ENCODE measurements at places on chromosomes 4 and X.

GRCh38 chrX:74272230-74272629 is 31.8 kb upstream of the ZCCHC13 start:
- DNase-seq, result no peak

- DNase-seq, result no peak
These were observed 18.1 kb upstream of the APBB2 start for GRCh38 chr4:41232406-41232805.

DNA sequence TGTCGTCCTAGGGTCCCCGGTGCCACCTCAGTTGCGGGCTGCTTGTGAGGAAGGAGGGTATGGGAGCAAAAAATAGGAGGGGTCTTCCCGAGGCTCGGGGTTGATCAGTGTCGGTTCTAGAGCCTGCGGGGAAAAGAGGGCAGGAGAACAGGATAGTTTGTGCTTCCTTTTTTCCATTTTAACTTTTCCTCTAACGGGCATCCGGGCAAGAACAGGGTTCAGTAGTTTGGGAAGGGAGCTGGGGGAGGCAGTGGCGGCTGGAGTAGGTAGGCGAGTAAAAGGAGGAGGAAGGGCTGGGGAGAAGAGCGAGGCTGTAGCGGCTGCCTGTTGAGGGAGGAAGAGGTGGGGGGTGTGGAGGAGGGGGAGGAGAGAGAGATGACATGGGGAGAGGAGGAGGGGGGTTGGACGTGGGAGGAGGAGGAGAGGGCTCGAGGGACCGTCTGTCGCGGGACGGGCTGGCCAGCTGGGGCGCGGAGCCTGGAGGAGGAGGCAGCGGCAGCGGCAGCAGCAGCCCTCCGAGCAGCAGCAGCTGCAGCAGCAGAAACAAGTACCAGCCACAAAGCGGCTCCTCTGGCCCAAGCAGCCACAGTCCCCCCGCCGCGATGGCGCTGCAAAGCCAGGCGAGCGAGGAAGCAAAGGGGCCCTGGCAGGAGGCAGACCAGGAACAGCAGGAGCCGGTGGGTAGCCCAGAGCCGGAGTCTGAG is at the start of gene SLC16A2:
Gene SLC16A2 (plus strand): TSS at position 458 of the 704 bp plus-strand sequence. CDS start 145 bp downstream, at position 603.
- DNase-seq, result peak; percentile 85

GRCh38 chr4:88975958-88976774 is 80.8 kb downstream of the FAM13A start:
- no peak for DNase-seq

- no peak for DNase-seq
These were observed 67.1 kb upstream of the MYOZ2 start for GRCh38 chr4:119068529-119068962.

GRCh38 chrX:21907260-21907659 is 33.2 kb upstream of the SMS start:
- peak; percentile 64 for DNase-seq

GRCh38 chrX:30951003-30951402 is 61.9 kb upstream of the TAB3 start:
- no peak for DNase-seq

DNA sequence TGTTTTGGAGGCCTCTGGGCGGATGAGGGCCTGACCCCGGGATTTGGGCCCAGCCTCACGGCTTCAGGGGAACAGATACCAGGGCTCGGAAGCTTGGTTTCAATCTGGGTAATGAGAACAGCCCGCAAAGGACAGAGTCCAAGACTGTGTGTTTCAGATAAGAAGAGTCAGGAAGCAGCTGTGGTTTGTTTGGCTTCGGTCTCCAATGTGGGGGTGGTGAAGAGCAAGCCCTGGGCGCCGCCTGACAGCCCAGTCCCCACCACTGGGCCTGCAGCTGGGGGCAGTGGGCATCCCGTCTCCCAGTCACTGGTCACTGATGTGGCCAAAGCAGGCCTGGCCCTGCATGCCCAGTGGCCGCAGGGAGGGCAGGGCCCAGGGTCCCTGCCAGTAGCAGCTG is 9.1 kb downstream of the WFS1 start:
- no peak for DNase-seq

GRCh38 chr4:165966833-165967232 is 93.8 kb downstream of the TLL1 start:
- no peak for DNase-seq

DNA sequence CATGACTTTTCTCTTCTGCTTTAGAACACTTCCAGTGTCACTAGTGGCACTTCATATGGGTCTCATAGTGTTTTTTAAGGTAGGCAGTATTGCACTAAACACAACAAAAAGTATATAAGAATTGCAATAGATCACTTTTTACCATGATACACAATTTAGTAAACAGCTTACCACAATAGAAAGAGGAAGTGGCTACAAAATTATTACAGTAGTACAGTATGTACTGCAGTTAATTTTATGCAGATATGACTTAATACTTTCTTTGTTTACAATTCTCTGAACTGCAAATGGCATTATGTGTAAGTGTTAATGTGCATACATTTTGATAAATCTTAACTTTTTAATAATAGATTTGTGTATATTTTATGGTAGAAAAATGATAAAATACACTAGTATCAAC is 157.3 kb downstream of the RRAGB start:
- no peak for DNase-seq

GRCh38 chr4:148103597-148104355 is 338.4 kb downstream of the NR3C2 start:
- no peak for DNase-seq

DNA sequence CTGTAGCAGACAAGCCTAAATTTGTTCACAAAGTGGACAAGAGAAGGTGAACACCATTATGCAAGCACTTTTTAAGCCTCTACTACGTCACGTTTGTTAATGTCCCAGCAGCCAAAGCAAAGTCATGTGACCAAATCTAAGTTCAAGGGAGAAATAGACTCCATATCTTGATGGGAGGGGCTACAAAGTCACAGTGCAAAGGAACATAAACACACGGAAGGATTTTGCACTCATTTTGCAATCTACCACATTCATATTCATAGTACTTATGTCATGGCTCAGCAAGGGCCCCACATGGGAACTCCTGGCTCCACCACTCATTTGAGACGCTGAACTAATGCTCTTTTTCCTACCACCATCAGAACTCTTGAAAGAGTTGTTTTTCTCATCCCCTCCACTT is 139.0 kb upstream of the JADE1 start:
- no peak for DNase-seq

DNA sequence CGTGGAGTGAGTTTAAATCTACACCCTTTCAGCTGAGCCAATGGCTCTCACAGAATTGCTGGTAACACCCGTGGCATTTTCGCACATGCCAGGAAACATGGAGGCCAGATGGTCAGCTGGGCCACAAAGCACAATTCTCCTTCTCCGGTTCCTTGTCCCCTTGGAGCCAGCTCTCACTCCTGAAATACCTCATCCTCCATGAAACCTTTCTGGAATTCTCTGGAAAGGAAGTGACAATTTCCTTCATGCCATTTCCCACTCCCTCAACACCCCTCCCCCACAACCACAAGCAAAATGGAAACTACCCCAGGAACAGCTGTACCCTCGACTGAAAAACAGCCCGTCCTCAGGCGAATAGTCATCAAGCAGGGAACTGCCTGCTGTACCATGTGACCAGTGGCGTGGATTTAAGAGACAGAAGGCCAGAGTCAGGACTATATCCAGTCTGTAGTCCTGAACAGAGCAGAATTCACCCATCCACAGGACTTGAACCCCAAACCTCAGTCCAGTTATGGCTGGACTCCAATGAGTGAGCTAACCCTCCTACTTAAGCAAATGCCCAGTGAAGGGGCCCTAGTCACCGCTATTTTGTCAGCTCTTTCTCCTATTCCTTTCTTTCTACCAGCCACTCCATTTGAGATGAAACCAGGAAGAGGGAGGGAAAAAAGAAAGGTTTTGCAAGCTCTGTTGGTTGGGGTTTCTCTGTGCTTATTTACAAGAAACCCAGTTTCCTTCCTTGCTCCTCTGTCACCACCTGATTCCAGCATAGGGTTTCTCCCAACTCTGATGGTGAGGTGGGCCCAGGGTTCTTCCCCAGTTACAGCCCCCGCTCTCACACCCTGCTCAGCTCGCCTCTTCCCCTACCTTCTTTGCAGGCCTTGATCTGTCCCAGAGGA is 24.5 kb downstream of the ELF4 start:
- peak; percentile 57 for DNase-seq

DNA sequence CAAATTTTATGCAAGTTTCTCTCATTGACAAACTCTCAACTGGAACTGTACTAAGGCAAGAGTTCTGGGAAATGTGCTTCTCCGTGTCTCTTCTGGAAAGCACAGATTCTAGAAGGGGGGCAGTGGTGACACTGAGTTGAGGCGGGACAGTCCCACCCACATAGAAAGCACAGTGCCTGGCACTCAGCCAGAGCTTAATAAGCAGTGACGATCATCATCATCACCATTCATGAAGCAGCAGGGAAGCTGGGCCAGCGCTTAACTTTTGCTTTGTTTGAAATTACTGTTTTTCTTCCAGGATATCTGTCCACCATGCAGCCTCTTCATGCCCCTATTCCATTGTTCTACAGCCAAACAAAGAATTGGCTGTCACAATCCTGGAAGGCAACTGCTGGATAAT is 60.3 kb downstream of the BEND2 start:
- DNase-seq, result no peak

DNA sequence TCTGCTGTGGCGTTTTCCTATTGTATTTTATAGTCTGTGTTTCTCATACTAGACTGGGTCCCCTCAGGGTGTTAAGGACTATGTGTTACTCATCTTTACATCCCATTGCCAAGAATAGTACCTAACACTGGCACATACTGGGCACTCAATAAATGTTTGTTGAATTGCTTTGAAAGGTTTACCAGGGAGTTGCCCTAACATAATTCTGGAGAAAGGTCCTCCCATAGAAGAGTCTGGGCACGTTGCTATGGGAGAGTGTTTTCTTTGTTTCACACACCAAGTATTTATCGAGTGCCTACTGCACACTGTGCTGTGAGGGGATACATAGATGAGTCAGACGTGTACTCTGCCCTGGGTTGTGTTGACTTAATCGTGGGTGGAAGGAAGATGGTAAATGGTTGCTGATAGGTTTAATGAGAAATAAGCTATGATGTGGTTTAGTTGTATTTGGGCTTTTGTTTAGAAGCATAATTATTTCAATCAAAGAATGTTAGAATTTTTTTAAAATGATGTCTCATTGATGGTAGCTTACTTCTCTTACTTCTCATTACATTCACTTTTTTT is 42.9 kb downstream of the AFF1 start:
- DNase-seq, result peak; percentile 68

GRCh38 chr4:83932750-83933391 is 397.0 kb downstream of the GPAT3 start:
- DNase-seq, result no peak

DNA sequence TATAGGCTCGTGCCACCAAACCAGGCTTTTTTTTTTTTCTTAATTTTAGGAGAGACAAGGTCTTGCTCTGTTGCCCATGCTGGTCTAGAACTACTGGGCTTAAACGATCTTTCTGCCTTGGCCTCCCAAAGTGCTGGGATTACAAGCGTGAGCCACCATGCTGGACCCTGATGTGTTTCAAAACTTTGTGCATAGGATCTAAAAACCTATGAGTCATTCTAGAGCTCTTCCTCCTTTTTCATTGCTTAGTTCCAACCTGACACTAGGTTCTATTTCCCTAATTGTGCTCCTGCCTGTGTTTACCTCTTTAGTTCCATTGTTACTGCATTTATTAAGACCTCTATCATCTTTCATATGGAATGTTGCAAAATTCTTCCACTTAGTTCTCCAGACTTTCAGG is 57.3 kb downstream of the HPGD start:
- DNase-seq, result no peak

DNA sequence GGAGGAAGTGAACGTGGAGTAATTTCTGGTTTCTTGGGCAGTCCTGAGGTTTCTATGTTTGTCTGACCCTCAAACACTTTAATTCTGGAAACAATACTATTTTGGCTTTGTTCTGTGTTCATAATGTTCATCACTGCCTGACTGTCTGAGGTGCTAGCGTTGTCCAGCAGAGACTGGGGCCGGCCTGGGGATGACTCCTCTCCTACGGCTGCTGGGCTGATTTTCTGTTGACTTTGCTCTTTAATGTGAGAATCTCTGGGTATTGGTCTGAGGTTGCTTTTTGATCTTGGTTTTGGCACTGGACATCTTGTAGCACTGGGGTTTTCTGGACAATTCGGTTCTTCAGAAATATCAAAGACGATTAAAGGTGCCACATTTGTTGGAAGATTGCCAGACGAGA is 75.8 kb downstream of the RPS3A start:
- DNase-seq, result no peak

DNA sequence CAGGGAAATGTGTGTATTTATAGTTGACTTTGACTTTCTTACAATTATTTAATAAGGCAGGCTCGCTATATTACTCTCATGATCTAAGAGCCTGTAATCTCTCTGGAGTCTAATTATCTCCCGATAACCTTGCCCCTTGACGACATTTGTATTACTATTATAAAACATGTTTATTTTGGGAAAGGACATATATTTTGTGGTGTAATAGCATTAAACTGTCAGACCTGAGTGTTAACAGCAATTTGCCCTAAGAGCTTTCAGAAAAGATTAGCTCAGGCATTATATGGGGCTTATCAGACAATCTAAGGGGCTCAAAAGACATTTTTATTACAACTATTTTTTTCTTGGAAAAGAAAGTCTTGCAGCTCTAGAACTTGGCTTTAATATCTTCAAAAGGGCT is 427.9 kb upstream of the SLIT2 start:
- DNase-seq, result no peak

GRCh38 chr4:40114206-40114605 is 57.6 kb downstream of the N4BP2 start:
- DNase-seq, result no peak

DNA sequence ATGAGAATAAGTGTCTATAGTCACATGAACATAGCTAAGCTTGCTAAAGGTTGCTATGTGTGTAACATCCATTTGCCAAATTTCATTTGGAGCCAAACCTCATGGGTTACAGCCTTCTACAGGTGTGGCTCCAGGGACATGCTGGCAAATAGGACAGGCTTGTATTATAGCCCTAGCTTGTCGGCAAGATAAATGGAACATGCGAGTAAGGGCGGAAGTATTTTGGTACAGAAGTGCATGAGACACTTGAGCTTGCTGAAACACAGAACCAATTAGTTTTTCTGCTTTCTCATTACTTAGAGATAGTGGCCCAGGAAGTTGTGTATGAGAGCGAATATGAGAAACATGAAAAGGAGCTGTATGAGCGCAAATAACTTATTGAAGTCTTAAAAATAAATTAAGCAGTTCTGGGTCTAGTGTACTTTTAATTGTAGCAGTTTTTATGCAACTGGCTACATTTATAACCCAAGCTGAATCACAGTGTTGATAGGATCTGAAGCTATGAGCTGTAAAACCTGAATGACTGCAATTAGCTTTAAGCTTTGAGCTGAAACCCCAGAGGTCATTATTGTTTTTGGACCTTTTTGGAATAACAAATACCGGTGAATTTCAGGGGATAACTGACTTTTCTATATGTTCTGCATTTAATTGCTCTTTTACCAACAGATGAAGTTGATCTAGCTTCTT is 64.6 kb downstream of the KDM5C start:
- no peak for DNase-seq

GRCh38 chrX:22634083-22634482 is 361.4 kb downstream of the CBLL2 start:
- DNase-seq, result peak; percentile 71

DNA sequence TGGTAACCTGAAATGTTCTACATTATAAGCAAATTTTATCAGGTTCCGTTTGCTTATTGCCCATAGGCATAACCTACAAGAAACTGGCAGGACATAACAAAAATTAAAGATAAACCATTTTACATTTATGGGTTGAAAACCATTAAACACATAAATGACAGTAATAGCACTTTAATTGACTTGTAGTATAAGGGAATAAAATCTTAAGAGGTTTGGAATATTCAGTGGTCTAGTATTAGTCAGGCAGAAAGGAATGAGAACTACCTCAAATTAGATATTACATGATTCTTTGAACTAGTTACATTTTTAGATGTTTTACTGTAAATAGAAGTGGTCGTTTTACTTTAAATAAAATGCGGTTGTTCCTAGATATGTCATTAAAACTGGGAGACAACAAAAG is 111.9 kb downstream of the ADAMTS3 start:
- no peak for DNase-seq

All from fibroblast of skin of right biceps (primary cell).